ENCODE measurements at places on chromosomes 1 and 21. TPM values are rescaled to one million over a fixed set of nuclear protein-coding genes. Genes with fewer than 3 reads are reported as not detected.

REN gene
- not detected for total RNA-seq

STK40 gene
- total RNA-seq, result 69.7 TPM

KRTAP19-3 gene
- total RNA-seq, result not detected

ECM1 gene
- 0.71 TPM for total RNA-seq

CHD5 gene
- 0.47 TPM for total RNA-seq

CFHR2 gene
- total RNA-seq, result not detected

TNFRSF4 gene
- total RNA-seq, result 1.6 TPM

LCE3D gene
- total RNA-seq, result not detected

LINGO4 gene
- total RNA-seq, result 0.16 TPM

TSTD1 gene
- total RNA-seq, result 63.3 TPM

CHI3L2 gene
- total RNA-seq, result 23.8 TPM

ERG gene
- total RNA-seq, result not detected

ATG4C gene
- total RNA-seq, result 8.6 TPM

TMEM52 gene
- not detected for total RNA-seq

ZNF648 gene
- not detected for total RNA-seq

U2AF1 gene
- 27.4 TPM for total RNA-seq

OR2T33 gene
- total RNA-seq, result not detected

DNA sequence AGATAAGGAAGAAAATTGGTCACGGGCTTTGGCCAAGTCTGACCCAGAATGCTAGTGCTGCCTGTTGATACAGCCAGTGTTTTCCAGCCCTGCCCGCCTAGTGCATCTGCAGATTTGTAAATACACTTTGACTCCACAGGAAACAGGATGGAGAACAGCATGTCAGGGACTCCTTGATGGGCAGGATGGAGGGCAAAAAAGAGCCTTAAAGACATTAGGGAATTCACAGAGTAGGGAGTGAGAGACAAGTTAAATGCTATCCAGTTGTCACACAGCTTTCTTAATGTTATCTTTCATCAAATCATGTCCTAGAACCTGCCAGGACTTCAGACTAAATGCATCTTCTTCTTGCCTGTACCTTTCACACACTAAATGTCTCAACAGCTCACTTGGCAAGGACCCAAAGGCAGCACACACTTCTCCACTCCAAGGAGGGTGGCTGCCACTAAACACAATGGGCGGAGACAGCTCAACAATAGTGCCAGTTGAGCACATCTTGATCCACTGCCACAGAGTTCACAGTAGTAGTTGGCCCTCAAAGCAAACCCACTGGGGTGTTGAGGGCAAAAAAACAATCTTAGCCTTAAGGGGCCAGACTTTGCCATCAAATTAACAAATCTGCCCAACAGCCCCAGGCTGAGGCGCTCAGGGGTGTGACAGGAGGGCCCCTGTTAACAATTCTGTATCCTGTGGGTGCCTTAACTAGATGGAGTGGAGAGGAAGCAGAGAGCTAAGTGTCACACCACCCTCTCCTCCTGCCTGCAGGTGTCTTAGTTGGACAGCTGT, 2.7 kb downstream of the HIVEP3 start:
- no peak for DNase-seq
- H3K27me3 ChIP-seq, result no peaks in the 10 kb centered on the region
- H3K4me3 ChIP-seq, result peak overlapping the region; percentile 77
- peaks cover 12% of the 10 kb centered on the region for H3K36me3 ChIP-seq
- peaks cover 78% of the 10 kb centered on the region for H3K4me1 ChIP-seq

GRCh38 chr1:219128957-219129356, 44.7 kb upstream of the LYPLAL1 start:
- H3K27me3 ChIP-seq, result no peaks in the 10 kb centered on the region
- H3K27ac ChIP-seq, result no peak overlapping the region
- DNase-seq, result no peak
- H3K4me3 ChIP-seq, result no peak overlapping the region
- H3K4me1 ChIP-seq, result no peaks in the 10 kb centered on the region

DNA sequence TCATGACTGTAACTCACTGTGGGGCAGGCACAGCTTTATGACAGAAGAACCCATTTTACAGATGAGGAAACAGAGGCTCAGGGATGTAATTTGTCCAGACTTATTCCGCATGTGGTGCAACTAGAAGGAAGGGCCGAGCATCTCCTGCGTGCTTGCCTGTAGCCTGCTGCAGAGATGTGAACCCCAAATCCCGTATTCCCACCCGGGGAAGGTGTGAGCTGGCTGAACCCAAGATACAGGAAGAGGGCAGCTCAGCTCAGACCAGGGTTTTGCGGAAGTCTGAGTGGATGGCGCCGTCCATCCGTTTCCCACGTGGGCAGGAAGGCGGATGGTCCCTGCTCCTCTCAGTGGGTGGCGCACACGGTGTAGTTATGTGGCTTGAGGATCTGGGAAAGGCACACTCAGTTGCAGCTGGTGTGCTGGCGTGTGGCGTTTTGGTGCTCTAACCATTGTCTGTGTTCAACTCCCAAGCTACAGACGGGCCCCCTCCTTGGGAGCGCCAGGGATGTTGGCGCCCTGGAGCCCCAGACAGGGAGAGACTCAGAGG, 1.2 kb downstream of the CROCC start:
- H3K27me3 ChIP-seq, result no peaks in the 10 kb centered on the region
- no peaks in the 10 kb centered on the region for H3K36me3 ChIP-seq
- no peak overlapping the region for H3K4me3 ChIP-seq

DNA sequence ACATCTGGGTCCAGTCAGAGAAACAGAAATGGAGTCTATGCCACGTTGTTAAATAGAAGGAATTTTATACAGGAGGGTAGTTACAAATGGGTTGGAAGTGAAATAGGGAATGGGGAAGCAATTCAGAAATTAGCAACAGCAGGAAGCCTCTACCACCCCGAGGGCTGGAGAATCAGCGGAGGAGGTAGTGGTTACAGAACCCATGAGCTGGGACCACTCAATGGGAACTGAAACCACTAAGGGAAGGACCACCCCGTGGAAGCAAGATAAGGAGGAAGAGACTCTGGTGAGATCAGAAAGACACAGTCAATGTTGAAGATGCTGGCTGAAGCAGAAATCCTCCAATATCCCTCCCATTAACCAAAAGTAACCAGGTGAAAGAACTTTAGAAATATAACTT, 15.5 kb upstream of the MAST2 start:
- H3K4me3 ChIP-seq, result no peak overlapping the region
- H3K27ac ChIP-seq, result no peak overlapping the region
- H3K27me3 ChIP-seq, result peaks cover 38% of the 10 kb centered on the region
- peaks cover 9% of the 10 kb centered on the region for H3K36me3 ChIP-seq
- DNase-seq, result no peak
- H3K4me1 ChIP-seq, result peaks cover 25% of the 10 kb centered on the region

- no peak for DNase-seq
- H3K4me3 ChIP-seq, result no peak overlapping the region
- H3K27ac ChIP-seq, result no peak overlapping the region
Measured at GRCh38 chr1:193335806-193336428, 149.5 kb upstream of the B3GALT2 start.

DNA sequence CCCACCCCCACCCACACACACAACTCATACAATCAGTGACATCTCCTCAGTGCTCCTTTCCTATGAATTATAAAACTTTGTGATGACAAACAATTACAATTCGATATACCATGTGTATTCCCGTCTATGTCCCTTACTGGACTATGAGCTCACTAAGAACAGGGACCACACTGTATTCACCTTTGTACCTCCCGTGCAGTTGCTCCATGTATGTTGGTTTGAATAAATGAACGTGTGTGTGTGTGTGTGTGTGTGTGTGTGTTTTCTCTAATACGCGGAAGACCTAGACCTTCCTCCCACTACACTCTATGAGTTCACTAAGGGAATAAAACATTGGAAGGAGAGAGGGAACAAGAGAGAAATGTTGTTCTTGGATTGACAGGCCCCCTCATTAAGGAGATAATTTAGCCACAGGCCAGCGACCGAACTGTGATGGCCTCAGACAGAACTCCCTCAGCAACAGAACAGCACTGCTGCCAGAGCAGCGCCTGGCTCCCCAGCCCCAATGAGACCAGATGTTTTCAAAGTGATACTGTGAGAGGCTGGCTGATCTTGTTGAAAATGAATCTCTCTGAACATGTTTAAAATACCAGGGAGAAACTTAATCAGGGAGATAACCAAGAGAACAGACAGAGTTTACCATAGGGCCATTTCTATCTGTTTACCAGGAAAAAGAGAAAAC, 21.7 kb downstream of the BCAR3 start:
- H3K36me3 ChIP-seq, result no peaks in the 10 kb centered on the region
- no peaks in the 10 kb centered on the region for H3K4me1 ChIP-seq
- DNase-seq, result no peak

DNA sequence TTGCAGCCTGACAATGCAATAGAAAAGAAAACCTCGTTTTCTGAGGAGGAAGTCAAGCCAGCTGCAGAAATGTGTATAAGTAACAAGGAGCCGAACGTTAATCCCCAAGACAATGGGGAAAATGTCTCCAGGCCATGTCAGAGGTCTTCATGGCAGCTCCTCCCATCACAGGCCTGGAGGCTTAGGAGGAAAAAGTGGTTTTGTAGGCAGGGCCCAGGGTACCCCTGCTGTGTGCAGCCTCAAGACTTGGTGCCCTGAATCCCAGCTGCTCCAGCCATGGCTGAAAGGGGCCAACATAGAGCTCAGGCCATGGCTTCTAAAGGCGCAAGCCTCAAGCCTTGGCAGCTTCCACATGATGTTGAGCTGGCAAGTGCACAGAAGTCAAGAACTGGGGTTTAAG, 78.0 kb upstream of the HOOK1 start:
- peaks cover 9% of the 10 kb centered on the region for H3K4me1 ChIP-seq
- H3K36me3 ChIP-seq, result peaks cover 11% of the 10 kb centered on the region
- H3K27me3 ChIP-seq, result no peaks in the 10 kb centered on the region
- no peak overlapping the region for H3K4me3 ChIP-seq
- no peak for DNase-seq
- H3K27ac ChIP-seq, result no peak overlapping the region

DNA sequence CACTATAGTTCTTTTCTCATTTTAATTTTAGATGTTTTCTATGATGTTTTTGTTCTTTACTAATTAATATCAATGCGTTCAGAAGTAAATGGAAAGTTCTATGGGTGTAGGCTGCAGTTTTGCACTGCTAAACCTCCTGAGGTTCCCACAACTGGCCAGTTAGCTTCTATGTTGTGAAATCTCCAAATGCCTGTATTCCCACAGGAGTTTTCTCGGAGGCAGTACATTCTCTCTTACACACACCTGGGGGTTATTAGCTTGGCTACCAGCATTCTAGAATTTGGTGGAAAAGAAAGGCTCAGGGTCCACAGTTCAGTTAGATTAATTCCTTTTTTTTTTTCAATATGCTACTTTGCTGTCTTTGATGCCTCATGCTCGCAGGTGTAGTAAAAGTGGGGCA, 216.9 kb upstream of the NRIP1 start:
- H3K27me3 ChIP-seq, result no peaks in the 10 kb centered on the region
- H3K27ac ChIP-seq, result no peak overlapping the region
- H3K4me1 ChIP-seq, result no peaks in the 10 kb centered on the region
- no peak overlapping the region for H3K4me3 ChIP-seq

DNA sequence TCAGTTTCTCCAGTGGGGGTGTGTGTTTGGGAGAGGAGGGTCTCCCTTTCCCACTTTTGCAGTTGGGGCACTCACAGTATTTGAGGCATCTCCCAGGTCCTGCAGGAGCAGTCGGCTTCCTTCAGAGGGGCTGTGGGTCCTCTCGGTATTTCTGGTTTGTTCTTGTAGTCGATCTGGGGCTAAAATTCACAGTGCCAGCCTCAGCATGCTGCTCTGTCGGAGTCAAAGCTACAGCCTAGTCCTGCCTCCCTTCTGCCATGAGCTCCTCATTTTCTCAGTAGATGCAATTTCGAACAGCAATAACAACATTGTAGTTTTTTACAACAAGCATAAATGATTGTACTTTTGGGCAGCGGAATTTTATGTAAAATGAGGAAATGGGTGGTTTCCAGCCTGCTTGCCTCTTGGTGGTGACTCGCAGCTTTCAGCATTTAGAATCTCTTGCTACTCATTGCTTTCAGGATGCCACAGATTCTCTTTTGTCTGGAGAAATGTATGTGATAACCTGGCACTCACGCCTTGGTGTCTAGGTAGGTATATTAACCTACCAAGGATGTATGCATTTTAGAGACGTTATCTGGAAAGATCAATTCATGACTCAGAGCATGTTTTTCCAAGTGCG, 82.4 kb upstream of the C21orf91 start:
- H3K36me3 ChIP-seq, result peaks cover 22% of the 10 kb centered on the region
- DNase-seq, result no peak
- no peak overlapping the region for H3K4me3 ChIP-seq
- no peaks in the 10 kb centered on the region for H3K27me3 ChIP-seq
- H3K4me1 ChIP-seq, result peaks cover 22% of the 10 kb centered on the region

DNA sequence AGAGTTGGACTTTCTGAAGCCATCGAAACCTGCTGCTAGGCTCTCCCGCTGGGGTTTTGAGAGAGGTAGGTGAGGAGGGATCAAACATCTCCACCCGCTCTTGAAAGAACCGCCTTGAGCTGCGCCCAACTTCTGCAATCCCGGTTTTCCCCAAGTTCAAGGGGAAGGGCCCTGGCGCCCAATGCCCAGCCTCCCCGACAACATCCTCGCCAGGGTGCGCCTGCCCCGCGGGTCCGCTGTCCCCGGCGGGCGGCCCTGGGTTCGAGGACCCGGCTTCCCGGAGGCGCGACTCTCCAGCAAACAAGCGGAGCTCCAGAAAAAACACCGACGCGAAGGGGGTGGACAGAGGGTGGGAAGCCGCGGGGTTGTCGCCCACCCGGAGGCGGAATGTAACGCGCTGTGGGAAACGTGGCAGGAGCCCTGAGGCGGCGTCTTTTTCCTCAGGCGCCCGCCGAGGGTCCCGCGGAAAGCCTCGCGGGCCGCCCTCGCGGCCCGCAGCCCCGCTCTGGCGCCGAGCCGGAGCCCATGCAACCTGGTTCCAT, 607 bp downstream of the BTG3 start:
- peak overlapping the region; percentile 93 for H3K4me3 ChIP-seq
- no peak for DNase-seq
- peak overlapping the region; percentile 98 for H3K27ac ChIP-seq
- H3K4me1 ChIP-seq, result peaks cover 62% of the 10 kb centered on the region
